DMS153 (cell line): ENCODE measurements at places on chromosomes 12 and 14.

GRCh38 chr12:42960087-42960527 is 370.6 kb upstream of the PRICKLE1 start:
- no peak for DNase-seq

GRCh38 chr12:99513066-99513465 is 134.5 kb upstream of the GARIN6 start:
- no peak for DNase-seq

DNA sequence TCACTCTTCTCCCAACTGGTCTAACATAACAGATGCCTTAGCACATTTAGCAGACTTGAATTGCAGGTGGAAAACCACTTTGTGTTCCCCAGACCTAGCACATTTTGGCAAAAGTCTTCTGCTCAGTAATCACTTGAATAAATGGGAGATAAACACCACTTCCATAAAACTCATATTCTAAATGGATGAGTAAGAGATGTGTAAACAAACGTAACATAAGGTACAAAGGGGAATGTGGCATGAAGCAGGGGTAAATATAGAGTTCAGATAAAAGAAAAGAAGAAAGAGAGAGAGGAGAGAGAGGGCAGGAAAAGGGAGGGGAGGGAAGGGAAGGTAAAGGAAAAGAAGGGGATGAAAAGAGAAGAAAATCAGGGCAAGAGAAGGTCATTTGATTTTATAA is 17.0 kb upstream of the KERA start:
- DNase-seq: peak; percentile 41

DNA sequence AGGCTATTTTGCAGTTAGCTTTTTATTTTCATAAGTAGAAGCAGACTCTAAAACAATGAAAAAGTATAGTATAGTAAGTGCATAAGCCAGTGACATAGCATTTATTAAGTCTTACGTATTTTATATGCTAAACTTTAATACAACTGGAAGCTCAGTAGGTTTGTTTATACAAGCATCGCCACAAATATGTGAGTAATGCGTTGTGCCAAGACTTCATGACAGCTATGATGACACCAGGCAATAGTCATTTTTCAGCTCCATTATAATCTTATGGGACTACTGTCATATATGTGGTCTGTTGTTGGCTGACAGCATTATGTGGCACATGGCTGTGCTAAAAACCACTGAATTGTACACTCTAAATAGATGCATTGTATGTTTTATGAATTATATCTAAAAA is 40.3 kb downstream of the SLC38A2 start:
- DNase-seq: no peak

DNA sequence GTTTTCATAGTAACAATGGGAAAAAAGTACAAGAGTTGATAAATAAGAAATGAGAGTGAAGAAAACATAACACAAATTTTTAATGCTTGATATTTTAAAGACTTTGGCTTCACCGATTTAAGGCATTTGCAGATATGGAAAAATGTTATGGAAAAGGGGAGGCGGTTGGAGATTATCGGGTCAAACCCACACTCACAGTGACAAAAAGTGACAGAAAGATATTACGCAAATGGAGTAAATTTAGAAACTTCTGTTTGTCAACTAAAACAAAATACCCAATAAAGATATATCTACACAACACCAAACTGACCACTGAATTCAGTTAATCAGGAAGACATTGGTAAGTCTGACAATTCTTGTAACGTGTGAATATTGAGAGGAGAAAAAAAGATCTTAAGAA is 2.5 kb downstream of the PPP1R12A start:
- DNase-seq: no peak

DNA sequence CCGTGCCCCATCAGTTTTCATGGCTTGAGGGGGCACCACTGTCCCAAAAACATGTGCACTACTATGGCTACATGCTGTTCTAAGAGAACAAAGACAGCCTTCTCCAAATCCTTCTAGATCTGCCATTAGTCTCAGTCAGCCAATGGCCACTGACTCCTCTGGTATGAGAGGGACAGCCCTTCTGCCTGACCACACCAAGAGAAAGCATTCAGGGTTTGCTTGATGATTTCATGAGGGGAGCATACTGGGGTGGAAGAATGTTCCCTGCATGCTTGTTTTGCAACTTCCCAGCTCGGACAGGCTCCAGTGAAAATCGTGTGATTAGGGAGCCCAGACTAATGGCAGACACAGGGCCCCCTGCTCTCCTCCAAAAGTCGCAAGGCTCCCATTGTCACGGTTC is 199.6 kb upstream of the ALG10B start:
- DNase-seq: no peak

GRCh38 chr14:21263284-21264024 is 5.8 kb downstream of the HNRNPC start:
- DNase-seq: no peak

- DNase-seq: no peak
Measured at GRCh38 chr12:18443768-18444437, 182.6 kb downstream of the PIK3C2G start.

DNA sequence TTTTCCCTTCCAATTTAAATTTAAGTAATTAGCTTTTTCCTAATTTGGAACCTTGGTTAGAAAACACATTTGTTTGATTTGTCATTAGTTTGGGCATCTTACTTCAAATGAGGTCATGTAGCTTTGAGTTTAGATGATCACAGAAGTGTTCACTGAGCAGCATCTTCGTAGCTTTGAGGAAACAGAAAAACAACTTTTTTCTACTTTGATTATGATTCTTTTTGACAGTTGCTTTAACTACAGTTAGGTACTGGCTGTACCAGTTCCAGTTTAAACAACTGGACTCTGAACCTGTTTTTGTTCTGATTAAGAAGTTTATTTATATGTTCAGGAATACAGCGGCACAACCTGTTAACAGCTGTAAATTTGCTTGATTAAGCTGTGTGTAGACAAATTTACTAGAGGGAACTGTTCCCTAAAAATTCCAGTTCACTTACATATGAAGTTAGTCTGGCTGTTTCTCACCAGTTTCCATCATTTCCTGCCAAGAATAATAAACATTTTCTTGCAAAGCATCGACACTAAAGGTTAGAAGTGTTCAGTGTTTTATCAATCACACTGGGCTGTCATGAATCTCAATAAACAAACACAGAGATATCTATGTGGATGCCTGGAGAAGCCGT is 191.9 kb downstream of the RAD51B start:
- DNase-seq: no peak

DNA sequence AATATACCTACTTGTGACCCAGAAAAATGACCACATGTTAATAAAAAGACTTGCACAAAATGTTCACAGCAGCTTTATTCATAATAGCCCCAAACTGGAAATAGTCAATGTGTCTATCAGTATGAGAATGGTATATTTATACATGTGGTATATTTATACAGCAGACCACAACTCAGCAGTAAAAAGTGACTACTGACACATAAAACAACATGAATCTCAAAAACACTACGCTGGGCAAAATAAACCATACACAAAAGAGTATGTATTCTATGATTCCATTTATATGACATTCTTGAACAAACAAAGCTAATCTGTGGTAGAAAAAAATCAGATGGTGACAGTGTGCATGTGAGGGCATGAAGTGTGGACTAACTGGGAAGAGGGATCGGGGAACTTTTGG is 35.1 kb downstream of the ARF6 start:
- no peak for DNase-seq

- no peak for DNase-seq
Measured at GRCh38 chr12:123367511-123367910, 2.9 kb upstream of the SBNO1 start.

- no peak for DNase-seq
Measured at GRCh38 chr14:74671789-74672188, 41.1 kb downstream of the AREL1 start.

DNA sequence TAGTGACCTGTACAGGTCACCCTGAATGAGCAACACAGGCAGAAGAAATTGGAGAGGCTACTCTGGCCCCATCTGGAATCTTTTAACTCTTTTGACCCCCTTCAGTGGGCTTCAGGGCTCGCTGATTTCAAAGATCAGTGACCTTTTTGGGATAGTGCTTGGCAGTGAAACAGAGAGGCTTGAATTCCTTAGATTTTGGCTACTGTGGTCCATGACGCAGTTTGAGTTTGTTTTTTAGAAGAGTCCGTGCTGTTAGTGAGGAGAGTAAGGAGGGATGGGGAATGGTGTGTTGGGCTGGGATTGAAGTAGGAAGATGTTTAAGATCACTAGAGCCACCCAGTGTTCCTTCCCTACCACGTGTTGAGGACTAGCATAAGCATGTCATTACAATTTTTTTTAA is 16.5 kb downstream of the TMEM30B start:
- no peak for DNase-seq

DNA sequence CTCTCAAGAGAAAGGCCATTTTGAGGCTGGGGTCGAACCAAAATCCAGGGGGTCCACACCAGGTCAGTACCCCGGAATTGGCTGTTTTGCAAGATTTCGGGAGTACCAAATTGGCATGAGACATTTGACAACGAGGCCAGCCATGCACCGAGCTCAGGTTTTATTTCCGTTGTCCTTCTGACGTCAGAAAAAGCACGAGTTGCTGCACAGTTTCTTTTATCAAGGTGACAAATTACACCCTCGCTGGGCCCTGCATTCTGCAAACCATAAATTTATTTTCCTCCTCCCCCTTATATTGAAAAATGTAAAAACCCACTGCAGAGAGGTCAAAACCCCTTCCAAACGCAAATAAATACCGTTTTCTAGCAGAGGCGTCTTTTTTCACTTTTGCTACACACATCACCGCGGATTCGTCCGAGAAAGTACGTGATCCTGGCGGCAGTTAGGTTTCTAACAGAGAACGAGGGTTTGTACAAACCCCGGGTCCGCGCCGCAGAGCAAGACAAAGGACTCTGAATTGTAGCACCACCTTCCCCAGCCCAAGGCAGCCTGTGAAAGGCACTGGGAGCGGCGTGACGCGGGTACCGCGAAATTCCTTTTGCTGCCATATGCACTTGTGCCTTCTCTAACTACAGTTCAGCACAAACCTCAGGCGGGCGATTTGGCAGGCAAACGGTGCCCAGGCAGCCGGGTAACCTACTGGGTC is 1.8 kb downstream of the SLC38A1 start:
- peak; percentile 37 for DNase-seq

DNA sequence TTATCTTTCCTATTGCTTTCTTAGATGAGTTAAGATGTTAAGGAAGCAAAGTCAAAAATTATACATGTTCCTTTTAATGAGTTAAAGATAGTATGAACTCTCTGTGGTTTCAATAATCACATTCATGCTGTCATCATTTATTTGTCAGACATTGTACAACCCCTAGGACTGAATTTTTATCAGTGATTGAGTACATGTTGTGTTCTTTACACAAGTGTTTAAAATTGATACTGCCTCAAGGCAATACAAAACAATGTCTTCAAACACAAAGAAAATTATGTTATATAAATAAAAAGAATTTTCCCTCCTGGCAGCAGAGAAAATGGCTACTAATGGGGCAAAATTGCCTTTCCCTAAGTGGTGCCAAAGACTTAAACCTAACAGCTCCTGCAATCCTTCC is 34.6 kb upstream of the KCNJ8 start:
- no peak for DNase-seq

DNA sequence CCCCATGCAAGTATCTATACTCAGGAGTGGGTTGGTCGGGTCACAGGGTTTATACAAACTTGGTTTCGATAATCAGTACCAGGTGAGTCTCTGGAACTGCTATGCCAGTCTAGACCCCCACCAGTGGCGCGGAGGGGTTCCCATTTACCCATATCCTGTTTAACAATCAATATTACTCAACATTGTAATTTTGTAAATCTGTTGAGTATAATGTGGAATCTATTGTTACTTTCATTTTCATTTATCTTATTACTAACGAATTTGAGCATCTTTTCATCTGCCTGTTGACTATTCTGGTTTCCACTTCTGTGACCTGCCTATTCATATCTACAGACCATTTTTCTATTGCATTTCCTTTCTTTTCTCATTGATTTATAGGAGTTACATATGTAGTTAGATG is 275.2 kb upstream of the CRY1 start:
- DNase-seq: no peak

DNA sequence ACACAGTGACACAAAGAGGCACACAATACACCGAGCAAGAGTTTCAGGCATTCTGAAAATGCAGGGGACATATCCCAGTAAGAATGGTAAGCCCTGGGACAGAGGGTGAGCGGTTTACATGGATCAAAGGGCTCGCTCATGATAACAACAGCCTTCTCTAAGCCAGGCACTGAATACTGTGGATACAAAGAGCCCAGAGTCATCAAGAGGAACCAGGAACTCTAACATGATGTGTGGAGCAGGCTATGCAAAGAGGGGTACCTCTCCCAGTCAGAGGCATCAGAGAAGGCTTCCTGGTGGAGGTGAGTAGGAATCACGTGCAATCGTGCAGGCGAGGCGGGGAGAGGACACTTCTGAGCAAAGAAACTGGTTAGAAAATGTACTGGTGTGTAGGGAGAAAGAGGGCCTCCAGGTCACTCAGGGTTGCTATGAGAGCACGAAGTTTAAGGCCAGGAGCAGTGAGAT is 76.9 kb upstream of the EEA1 start:
- DNase-seq: no peak

DNA sequence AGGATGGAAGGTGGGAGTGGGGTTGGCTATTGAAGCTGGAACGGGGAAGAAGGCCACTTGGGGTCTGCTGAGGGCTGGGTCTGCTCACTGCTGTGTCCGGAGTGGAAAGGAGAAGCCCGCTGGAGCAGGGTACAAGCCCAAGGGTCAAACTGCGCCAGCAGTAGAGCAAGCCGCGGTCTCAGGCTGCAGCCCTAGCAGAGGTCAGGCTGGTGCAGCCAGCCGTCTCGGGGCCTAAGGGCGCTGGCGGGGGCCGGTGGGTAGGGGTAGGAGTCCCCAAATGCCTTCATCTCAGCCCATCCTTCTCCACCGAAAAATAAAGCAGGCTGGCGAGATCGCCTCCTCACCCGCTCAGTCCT is 718 bp upstream of the JDP2 start:
- no peak for DNase-seq

- DNase-seq: no peak
Measured at GRCh38 chr12:109549613-109550270, 23.6 kb downstream of the MMAB start.

- DNase-seq: no peak
Measured at GRCh38 chr12:78441737-78442453, 422.7 kb upstream of the SYT1 start.
